ENCODE measurements at places on chromosomes 6 and 20.

GRCh38 chr20:50980851-50981713 lies 22.5 kb downstream of the MOCS3 start:
- no peak overlapping the region for H3K27ac ChIP-seq
- H3K36me3 ChIP-seq = no peaks in the 10 kb centered on the region
- peaks cover 34% of the 10 kb centered on the region for H3K27me3 ChIP-seq
- no peak overlapping the region for H3K4me3 ChIP-seq

DNA sequence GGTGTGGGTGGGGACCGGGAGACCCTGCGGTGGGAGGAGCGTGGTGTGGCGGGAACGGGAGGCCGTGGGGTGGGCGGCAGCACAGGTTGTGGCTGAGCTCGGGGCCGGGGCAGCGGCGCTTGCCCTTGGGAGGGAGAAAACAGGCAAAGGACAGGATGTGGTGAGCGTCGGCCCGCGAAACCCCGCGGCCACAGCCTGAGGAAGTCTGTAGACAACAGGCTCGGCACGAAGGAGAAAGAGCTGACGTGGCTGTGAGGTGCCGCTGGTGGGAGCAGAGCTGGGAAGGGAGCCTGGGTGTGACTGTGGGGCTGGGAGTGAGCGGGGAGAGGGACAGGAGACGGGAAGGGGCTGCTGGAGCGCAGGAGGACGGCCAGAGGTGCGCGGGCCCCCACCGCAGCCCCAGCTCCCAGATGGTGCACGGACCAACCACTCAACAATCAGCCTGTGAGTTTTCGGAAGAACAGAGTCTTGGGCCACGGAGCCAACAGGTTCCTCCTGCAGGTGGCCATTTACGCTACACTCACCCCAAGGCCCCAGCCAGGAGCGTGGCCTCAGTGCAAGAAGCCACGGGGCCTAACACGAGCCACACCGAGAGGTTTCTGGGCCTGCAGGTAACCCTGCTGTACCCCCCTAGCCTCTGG lies 202.8 kb downstream of the DLL1 start:
- DNase-seq = no peak
- peaks cover 65% of the 10 kb centered on the region for H3K27me3 ChIP-seq
- H3K4me3 ChIP-seq = no peak overlapping the region
- no peaks in the 10 kb centered on the region for H3K36me3 ChIP-seq
- peak overlapping the region; percentile 89 for H3K27ac ChIP-seq
- H3K4me1 ChIP-seq = peaks cover 10% of the 10 kb centered on the region

GRCh38 chr6:21350926-21351325 lies 242.6 kb upstream of the SOX4 start:
- no peaks in the 10 kb centered on the region for H3K27me3 ChIP-seq
- H3K36me3 ChIP-seq = no peaks in the 10 kb centered on the region

DNA sequence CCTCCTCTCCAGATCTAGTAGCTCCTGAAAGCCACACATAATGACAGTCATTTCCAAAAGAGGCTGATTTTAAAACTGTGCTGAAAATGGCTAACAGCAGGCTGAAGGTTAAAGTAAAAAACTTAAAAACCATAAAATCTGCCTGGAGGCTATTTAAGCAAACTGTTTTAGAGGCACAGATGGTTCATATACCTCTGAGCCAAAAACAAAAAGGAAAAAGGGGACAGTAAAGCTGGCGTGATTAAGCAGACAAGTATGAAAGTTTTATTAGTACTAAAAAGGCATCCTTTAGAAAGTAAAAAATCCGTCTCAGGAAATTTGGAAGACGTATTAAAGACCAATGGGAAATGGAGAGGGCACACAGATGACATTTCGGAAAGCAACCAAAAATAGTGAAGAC lies 55.8 kb downstream of the SOBP start:
- no peaks in the 10 kb centered on the region for H3K27me3 ChIP-seq
- H3K36me3 ChIP-seq = peaks cover 14% of the 10 kb centered on the region
- peaks cover 19% of the 10 kb centered on the region for H3K4me1 ChIP-seq
- no peak for DNase-seq
- H3K4me3 ChIP-seq = no peak overlapping the region

DNA sequence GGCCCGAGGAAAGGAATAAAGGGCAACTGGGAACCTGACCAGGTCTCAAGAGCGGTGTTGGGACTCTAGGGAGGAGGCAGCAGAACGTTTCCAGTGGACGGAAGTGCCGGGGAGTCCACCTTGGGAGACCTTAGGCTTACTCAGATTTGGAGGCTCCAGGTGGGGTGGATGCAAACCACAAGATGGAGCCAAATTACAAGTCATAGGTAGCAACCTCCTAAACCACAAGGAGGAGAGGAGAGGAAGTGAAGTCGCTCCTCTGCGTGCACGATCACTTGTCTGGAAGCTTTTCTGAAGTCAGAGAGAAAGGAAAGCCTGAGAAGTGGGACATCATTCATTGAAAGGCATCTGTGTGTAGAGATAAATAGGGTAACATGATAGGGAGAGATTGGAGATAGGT lies 9.3 kb downstream of the HLA-DOA start:
- H3K4me3 ChIP-seq = no peak overlapping the region
- no peak for DNase-seq
- H3K36me3 ChIP-seq = no peaks in the 10 kb centered on the region
- peaks cover 70% of the 10 kb centered on the region for H3K27me3 ChIP-seq
- H3K4me1 ChIP-seq = no peaks in the 10 kb centered on the region
- no peak overlapping the region for H3K27ac ChIP-seq

GRCh38 chr6:24919056-24919892 lies 16.5 kb downstream of the RIPOR2 start:
- H3K27me3 ChIP-seq = peaks cover 2% of the 10 kb centered on the region
- H3K27ac ChIP-seq = peak overlapping the region; percentile 31
- H3K4me3 ChIP-seq = peak overlapping the region; percentile 5
- no peak for DNase-seq

DNA sequence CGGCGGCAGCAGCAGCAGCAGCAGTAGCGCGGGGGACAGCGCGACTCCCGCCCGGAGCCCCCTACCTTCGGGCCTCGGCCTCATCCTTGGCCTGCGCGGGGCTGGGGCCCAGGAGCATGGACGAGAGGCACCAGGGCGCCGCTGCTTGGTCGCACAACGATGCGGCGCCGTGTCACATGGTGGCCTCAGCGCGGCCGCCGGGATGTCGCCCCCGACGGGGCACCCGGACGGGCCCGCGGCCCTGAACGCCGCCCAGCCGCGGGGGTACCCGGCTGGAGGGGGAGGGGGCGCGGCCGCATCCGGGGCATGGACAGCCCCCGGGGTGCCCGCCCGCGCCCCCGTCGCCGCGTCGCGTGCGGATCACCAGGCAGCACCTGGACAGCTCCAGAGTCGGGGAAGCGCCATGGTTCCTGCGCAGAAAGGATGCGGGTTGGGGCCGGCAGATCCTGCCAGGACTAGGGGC lies 57.1 kb downstream of the CDH22 start:
- H3K27me3 ChIP-seq = peaks cover 81% of the 10 kb centered on the region
- no peak overlapping the region for H3K27ac ChIP-seq
- no peaks in the 10 kb centered on the region for H3K36me3 ChIP-seq
- no peak overlapping the region for H3K4me3 ChIP-seq
- peaks cover 4% of the 10 kb centered on the region for H3K4me1 ChIP-seq

Measured in neural crest cell (in vitro differentiated cells).